ELF-1 (cell line): ENCODE measurements at places on chromosomes 4 and X.

GRCh38 chr4:23882976-23883531 lies 6.8 kb downstream of the PPARGC1A start:
- DNase-seq = no peak

- DNase-seq = no peak
Observed at GRCh38 chrX:3178329-3178728, 137.1 kb downstream of the ARSF start.

DNA sequence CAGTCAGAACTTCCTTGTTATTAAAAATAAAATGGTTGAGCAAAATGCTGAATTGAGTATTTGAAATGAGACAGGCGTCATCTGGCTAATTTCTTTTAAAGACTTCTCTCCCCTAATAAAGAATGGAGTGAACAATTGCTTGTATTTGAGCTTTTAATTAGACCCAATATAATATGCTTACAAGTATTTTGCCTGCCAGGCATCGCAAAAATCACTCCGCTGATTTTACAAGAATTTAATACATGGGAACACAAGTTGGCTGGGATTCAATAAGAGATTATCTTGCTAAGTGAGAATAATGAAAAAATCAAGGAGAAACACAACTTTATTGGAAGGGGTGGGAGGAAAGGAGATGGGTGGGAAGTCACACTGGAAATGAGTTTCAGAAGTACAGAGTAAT lies 52.3 kb downstream of the KLF3 start:
- no peak for DNase-seq

- DNase-seq = no peak
Observed at GRCh38 chrX:85359051-85359450, 20.4 kb downstream of the POF1B start.

- DNase-seq = no peak
Observed at GRCh38 chr4:72791054-72791453, 222.0 kb upstream of the ADAMTS3 start.

GRCh38 chr4:53273726-53274125 lies 92.1 kb downstream of the SCFD2 start:
- DNase-seq = no peak

GRCh38 chrX:118730500-118731247 lies 3.3 kb downstream of the IL13RA1 start:
- DNase-seq = no peak

GRCh38 chr4:120331486-120332370 lies 265.1 kb upstream of the MAD2L1 start:
- DNase-seq = no peak

GRCh38 chr4:37769391-37769989 lies 57.0 kb upstream of the PGM2 start:
- DNase-seq = no peak

DNA sequence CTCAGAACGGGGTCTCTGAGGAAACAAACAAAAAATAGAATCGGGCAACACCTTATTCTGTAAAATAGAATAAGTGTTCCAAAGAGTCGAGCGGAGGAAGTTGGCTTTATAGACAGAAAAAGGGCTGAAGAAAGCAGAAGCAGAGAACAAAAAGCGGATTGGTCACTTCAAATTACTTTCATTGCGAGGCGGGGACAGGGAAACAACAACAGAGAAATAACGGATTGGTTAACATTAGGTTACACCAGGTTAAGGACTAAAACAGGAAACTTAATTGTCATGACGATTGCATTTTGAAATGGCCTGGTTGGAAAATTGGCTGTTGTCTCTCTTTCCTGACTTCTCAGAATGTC lies 433 bp upstream of the COQ2 start:
- no peak for DNase-seq

- DNase-seq = no peak
Observed at GRCh38 chrX:46185923-46186810, 359.1 kb downstream of the ZNF674 start.

GRCh38 chr4:70925418-70925817 lies 23.2 kb downstream of the MOB1B start:
- no peak for DNase-seq

GRCh38 chr4:113952452-113953029 lies 26.9 kb downstream of the ARSJ start:
- peak; percentile 70 for DNase-seq

DNA sequence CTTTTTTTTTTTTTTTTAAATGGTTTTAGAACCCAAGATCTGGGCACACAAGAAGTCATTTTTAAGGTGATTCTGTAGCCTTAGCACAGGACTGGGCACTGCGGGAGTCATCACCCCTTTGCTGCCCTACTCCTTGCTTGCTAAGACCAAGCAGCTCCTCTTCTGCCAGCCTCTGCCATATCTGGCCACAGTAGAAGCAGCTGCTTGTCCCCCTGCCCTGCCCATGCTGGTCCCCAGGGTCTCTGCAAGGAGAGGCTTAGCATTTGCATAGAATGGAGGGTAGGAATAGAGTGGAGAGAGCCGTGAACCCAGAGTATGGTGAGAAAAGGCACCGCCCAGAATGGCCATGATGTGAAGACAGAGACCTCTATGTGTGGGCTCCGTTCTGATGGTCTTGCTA lies 109.3 kb downstream of the ADRA2C start:
- no peak for DNase-seq

GRCh38 chrX:81355436-81355835 lies 153.5 kb downstream of the SH3BGRL start:
- no peak for DNase-seq

DNA sequence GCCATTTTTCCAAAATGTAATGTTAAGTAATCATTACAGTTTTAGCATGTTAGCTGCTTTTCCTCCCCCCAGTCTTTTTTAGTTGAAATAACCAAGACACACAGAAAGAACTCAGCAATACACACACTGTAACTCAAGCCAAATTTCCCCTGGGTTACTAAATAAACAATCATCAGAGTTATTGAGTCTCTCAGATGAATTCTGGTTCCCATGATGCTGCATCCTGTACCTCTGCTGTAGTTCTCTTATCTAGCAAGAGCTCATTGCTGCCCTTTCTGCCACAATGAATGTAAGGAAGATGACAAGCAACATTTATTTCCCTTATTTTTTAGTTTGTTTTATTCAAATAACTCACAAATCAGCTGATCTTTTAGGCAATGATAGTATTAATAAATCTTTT lies 185.1 kb downstream of the ARHGAP6 start:
- DNase-seq = no peak

DNA sequence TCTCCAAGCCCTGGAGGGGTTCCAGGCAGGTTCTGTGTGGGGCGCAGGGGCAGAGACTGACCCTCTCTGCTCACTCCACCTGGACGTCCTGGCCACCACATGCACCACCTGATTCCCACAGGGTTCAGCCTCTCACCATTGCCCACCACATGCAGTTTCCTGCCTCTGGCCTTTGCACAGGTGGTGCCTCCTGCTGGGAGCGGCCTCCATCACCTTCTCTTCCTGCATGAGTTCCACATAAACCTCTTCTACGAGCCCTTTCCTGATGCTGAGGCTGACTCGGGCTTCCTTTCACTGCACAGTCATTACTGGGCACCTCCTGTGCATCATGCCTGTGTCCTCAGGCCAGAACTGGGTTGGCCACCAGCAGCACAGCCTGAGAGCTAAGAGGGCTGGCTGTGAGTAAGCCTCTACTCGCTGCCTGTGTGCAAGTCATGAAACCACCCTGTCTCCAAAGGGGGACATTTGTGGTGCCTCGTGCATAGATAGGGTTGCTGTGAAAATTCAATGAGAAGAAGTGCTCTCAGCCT lies 19.9 kb downstream of the MAN2B2 start:
- DNase-seq = no peak

DNA sequence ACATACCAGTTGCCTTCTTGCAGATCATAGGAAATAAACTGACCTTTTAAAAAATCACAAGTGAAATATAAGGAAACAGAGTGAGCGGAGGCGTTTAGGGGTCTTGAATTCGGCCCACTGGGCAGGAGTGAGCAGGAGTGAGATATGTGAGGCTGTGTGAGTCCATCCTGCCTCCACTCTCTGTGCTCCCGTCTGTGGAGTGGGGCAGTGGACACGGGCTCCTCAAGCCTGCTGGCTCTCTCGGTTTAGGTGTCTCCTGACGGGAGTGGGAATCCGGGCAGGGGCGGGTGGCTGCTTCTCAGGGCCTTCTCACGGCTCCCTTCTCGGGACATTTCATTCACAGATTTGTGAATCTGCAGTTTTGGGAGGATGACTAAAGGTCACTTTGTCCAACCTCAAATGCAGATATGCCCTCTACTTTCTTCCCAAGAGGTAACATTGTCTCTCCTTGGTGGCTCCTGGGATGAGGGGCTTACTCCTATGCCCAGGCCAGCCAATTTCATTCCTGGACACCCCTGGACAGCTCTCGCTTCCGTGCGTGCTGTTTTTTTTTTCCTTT lies 27.6 kb downstream of the CYTL1 start:
- DNase-seq = no peak

- DNase-seq = peak; percentile 9
Observed at GRCh38 chr4:74311696-74312313, 3.5 kb downstream of the EPGN start.

DNA sequence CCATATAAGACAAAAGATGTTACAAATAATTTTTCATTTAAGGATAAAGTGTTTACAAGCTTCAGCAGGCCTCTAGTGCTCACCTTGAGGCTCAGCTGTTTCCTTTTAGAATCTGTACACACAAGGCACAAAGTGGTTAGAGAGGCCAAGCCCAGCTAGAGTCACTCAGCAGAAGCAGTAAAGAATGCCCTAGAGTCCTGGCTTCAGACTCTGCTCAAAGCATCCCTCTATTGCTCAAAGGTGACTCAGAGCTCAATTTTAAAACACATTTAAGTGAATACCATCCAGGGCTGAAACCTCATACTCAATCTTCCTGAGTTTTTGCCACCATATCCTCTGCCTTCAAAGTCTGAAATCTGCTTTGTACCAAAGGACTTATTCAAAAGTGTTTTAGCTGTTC lies 22.6 kb upstream of the PHF8 start:
- no peak for DNase-seq

GRCh38 chr4:165379678-165380064 lies 863 bp downstream of the CPE start:
- peak; percentile 60 for DNase-seq

DNA sequence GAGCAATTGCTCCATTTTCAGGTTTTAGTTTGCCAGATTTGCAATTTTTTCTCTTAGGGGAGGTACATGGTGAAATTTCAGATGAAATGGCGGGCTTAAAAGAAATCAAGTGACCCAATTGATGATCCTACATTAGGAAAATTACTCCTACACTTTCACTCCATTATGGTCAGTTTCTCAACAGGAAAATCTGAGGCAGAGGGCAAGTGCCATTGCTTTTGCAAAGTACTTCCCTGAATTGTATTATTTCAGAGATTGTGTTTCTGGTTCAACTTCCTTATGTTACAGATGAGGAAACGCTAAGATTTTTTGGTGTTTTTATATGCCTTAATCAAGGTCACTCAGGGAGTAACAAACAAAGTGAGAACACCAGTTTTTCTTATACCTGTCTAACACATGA lies 302.2 kb downstream of the ARAP2 start:
- DNase-seq = no peak

DNA sequence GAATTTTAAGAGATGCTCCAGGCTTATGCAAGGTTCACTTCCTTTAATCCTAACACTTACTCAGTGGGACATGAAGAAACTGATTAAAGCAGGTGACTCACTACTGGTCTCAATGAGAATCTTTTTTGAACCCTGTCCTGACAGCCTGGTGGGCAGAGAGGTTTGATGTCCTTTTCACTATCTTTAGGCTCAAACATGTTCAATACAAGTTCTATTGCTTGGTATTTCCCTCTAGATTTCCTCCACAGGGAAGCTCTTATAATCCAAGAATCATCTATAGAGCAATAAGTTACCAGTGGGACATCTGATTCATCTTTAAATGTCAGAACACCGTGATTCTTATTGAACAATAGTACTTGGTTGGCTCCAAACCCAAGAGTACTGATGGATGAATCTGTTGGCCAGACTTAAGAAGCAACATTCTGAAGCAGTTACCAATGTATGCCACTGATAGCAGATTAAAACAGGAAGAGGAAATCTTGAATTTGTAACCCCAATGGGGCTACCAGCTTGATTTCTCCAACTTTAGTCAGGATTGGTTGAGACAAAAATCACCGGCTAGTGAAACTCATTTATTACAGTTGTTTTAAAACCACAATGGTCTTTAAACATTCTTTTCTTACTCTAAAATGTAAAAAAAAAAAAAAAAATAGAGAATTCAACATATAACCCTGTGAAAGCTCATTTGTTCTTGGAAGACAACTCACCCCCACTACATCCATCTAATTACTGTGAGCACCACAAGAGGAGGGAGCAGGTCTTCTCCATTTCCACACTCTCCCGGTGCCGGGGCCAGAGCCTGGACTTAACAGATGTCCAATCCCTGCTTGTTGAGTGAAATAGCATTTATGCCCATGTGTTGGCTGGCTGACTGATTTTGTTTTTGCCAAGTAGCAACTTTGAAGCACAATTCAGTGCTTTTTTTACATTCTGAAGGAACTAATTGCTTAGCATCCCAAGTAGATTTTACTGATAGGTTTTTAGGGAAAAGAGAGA lies 43.3 kb downstream of the FGFBP1 start:
- no peak for DNase-seq

GRCh38 chr4:45621971-45622370 lies 501.9 kb downstream of the GABRG1 start:
- no peak for DNase-seq

DNA sequence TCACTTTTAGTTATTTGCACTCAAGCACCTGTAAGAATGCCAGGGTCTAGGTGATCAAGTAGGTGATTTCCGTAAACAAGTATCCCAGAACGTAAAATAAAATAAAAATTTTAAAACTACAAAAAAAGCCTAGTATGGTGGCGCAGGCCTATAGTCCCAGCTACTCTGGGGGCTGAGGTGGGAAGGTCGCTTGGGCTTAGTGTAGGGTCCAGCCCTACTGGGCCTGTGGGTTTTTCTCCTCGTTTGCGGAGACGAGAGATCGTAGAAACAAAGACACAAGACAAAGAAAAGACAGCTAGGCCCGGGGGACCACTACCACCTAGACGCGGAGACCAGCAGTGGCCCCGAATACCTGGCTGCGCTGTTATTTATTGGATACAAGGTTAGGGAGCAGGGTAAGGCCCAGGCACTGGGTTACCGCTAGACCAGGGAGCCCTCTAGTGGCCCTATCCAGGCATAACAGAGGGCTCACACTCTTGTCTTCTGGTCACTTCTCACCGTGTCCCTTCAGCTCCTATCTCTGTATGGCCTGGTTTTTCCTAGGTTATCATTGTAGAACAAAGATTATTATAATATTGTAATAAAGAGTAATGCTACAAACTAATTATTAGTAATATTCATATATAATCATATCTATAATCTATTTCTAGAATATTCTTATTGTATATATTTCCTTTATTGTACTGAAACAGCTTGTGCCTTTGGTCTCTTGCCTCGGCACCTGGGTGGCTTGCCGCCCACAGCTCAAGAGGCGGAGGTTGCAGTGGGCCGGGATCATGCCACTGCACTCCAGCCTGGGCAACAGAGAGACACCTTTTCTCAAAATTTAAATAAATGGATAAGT lies 38.4 kb downstream of the SAGE1 start:
- DNase-seq = peak; percentile 75

GRCh38 chrX:135535077-135535940 lies 14.8 kb downstream of the INTS6L start:
- DNase-seq = no peak

DNA sequence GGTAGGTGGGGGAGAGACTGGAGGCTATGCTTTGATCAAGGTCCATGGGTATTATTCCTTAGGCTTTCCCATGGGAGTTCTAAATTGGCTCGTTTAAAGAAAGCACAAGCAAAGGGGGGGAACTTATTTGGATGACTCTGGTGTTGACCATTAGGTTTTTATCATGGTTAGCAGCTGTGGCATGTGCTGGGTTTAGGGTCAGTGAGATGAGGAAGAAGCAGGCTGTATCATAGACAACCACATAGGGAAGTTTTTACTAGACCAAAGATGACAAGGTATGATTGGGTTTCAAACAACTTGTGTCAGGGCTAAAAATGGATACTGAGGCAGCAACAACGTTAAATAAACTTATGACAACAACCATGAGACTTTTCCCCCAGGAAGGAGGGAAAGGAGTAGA lies 97.7 kb downstream of the DNAAF6 start:
- DNase-seq = no peak
